ENCODE measurements at places on chromosomes 4 and X. TPM values are rescaled to one million over a fixed set of nuclear protein-coding genes. Genes with fewer than 3 reads are reported as not detected.

- DNase-seq, result no peak
- no peaks in the 10 kb centered on the region for H3K27me3 ChIP-seq
- no peak overlapping the region for H3K27ac ChIP-seq
- no peaks in the 10 kb centered on the region for H3K36me3 ChIP-seq
Measured at GRCh38 chr4:8225706-8226443, 26.8 kb downstream of the SH3TC1 start.

CYSLTR1 gene
- total RNA-seq, result not detected

GRCh38 chr4:152581536-152582160 is 45.8 kb upstream of the FBXW7 start:
- no peak overlapping the region for H3K27ac ChIP-seq
- H3K36me3 ChIP-seq, result no peaks in the 10 kb centered on the region
- H3K27me3 ChIP-seq, result peaks cover 1% of the 10 kb centered on the region
- no peak for DNase-seq
- no peaks in the 10 kb centered on the region for H3K4me1 ChIP-seq

- H3K4me3 ChIP-seq, result no peak overlapping the region
- no peaks in the 10 kb centered on the region for H3K4me1 ChIP-seq
- H3K27me3 ChIP-seq, result no peaks in the 10 kb centered on the region
- H3K27ac ChIP-seq, result no peak overlapping the region
Measured at GRCh38 chrX:28312965-28313364, 274.3 kb upstream of the IL1RAPL1 start.

Measured in chondrocyte (in vitro differentiated cells).